ENCODE measurements at places on chromosomes 7 and 10.

- H3K4me1 ChIP-seq, result peaks cover 32% of the 10 kb centered on the region
- H3K36me3 ChIP-seq, result peaks cover 7% of the 10 kb centered on the region
- peak overlapping the region; percentile 94 for H3K27ac ChIP-seq
- no peaks in the 10 kb centered on the region for H3K27me3 ChIP-seq
Measured at GRCh38 chr7:151518105-151518946, 1.4 kb downstream of the RHEB start.

DNA sequence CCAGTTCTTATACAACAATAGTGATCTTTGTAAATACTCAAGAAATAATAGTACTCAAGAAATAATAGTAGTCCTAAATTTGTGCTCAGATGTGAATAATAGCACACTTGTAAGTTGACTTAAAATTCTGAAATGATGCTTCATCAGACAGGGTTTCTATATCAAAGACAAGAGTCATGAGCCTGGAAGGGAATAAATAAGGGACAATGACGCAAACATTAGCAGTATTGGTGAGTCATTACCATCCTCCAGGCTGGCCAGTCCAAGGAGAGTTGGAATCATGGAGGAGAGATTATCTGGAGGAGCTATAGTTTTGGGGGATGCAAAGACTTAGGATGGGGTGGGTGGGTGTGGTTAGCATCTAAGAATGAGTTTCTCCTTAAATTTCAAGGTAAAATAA is 6.1 kb upstream of the SH3PXD2A start:
- H3K4me1 ChIP-seq, result no peaks in the 10 kb centered on the region
- no peak overlapping the region for H3K4me3 ChIP-seq
- peaks cover 13% of the 10 kb centered on the region for H3K27me3 ChIP-seq
- no peak for DNase-seq
- H3K36me3 ChIP-seq, result peaks cover 13% of the 10 kb centered on the region

GRCh38 chr10:17003151-17003550 is 126.5 kb downstream of the CUBN start:
- H3K4me1 ChIP-seq, result no peaks in the 10 kb centered on the region
- no peak for DNase-seq
- H3K36me3 ChIP-seq, result no peaks in the 10 kb centered on the region
- H3K27me3 ChIP-seq, result peaks cover 11% of the 10 kb centered on the region
- no peak overlapping the region for H3K27ac ChIP-seq

- DNase-seq, result no peak
- peaks cover 3% of the 10 kb centered on the region for H3K4me1 ChIP-seq
- H3K4me3 ChIP-seq, result no peak overlapping the region
- no peaks in the 10 kb centered on the region for H3K36me3 ChIP-seq
- peaks cover 9% of the 10 kb centered on the region for H3K27me3 ChIP-seq
- H3K27ac ChIP-seq, result no peak overlapping the region
Measured at GRCh38 chr7:45915606-45916005, 5.5 kb downstream of the IGFBP3 start.

GRCh38 chr10:75334720-75335119 is 66.8 kb downstream of the ZNF503 start:
- peaks cover 8% of the 10 kb centered on the region for H3K4me1 ChIP-seq
- DNase-seq, result no peak
- H3K4me3 ChIP-seq, result no peak overlapping the region
- H3K36me3 ChIP-seq, result peaks cover 5% of the 10 kb centered on the region
- no peak overlapping the region for H3K27ac ChIP-seq
- H3K27me3 ChIP-seq, result peaks cover 5% of the 10 kb centered on the region
